Natural killer cell (primary cell): ENCODE measurements at places on chromosomes 6 and 20.

- no peak for DNase-seq
These were observed 5.7 kb upstream of the FGD2 start for GRCh38 chr6:36999751-37000125.

DNA sequence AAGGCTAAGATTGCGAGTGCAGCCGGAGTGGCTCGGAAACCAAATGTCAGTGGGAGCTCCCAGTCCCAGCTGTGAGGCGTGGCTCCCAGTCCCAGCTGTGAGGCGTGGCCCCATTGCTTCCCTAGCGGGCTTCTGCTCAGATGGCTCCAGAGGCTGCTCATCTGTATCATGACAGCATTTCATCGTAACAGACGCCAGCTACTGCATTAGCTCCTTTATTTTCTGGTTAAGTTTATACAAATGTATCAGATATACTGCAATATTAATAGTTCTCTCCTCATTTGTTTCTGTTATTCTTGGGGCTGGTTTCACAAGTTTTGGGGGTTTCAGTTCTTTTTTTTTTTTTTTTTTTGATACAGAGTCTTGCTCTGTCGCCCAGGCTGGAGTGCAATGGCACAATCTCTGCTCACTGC is 34.7 kb upstream of the TBXT start:
- no peak for DNase-seq

GRCh38 chr6:25829375-25829774 is 2.5 kb downstream of the SLC17A1 start:
- DNase-seq = no peak

GRCh38 chr6:81789291-81789690 is 36.8 kb upstream of the TENT5A start:
- no peak for DNase-seq

- no peak for DNase-seq
These were observed 8.4 kb downstream of the BTBD9 start for GRCh38 chr6:38631186-38631783.

- no peak for DNase-seq
These were observed 458.6 kb downstream of the TENT5A start for GRCh38 chr6:81293896-81294295.

DNA sequence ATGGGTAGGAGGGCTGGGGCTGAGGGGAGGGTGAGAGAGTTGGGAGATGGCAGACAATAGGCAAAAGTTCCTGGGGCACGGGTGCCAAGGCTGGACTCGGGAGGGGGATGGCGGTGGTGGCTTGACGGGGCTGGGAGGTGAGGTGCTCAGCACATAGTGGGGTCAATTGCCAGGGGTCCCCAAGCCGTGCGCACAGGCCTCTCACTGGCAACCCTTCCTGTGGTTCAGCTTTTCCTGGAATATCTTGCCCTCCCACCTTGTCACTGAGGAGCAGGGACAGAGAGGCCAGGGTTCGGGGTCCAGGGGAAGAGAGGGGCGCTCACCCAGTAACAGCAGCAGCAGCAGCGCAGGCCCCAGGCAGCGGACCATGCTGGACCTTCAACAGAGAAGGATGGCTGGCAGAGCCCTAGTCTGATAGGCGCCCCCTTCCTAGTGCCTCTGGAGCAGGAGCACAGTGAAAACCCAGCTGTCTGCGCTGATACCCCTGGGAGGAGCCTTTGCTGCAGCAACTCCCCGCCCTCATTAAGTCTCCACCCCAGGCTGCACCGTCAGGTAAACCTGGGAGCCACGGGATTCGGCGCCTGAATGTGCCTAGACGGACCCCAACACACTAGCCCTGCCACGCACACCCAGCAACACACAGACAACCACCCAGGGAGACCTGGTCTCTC is at the start of gene GFRA4:
GFRA4 (minus strand) TSS at position 369 of the 671 bp plus-strand sequence; CDS start at position 369, 0 bp downstream.
- DNase-seq = no peak

DNA sequence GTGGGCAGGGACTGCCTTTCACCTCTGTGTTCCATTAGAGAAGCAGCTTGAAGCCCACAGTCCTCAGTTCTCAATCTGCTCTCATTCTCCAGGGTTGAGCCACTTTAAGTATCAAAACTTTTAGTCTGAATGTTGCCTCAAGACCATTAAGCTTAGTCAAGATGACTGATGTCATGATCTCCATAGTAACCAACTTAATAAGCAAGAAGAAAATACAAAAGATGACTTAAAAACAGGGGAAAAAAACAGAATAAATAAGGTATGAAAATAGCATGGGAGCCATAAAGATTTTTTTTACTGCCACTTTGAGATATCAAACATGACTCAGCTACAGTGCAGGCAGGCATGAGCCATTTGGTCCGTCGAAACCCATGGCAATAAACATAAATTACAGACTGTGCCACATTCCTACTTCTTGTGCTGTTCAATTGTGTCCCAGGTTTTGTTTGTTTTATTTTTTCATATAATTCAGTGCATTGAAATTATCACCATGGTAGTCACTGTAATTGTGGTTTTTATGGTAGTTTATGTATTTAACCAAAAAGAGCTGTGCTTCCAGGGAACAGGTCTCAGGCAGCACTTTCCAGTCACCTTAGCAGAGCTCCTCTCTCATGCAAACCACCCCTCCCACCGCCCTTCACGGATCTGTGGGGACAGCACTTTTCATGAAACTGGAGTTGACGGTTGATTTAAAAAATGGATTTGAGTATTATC is 156.5 kb upstream of the INSM1 start:
- no peak for DNase-seq

DNA sequence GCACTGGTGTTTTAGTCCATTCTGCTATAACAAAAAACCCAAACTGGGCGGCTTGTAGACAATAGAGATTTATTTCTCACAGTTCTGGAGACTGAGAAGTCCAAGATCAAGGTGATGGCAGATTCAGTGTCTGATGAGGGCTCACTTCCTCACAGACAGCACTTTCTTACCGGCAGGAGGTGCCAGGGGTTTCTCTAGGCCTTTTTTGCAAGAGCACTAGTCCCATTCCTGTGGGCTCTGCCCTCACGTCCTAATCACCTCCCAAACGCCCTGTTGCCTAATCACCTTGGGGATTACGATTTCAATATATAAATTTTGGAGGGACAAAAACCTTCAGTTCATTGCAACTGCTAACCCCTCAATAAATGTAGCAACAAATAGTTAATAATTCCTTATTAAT is 140.0 kb upstream of the SGK1 start:
- no peak for DNase-seq

DNA sequence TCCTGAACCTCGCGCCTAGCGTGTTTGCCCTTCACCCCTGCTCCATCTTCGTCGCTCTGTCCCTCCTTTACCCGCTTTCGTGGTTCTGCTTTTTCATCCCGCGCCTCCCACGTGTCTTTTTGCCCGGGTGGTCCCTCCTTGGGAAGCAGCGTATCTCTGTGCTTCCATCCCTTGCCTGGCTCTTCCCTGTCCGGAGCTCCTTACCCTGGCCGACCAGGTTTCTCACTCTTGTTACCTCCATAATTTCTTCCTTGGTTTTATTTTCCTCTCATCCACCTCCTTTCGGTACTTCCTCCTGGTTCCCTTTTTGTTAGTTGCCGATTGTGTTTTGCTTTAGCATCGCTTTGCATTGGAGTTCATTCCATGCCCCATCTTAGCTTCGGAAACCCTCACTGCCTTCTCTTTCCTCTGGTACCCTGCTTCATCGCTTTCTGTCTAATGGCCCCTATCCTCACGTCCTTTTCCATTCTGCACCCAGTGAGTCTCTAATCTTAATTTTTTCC is 735 bp downstream of the FAM135A start:
- DNase-seq = peak; percentile 40

- DNase-seq = peak; percentile 89
These were observed 23.2 kb downstream of the ZNF311 start for GRCh38 chr6:28981833-28982475.

- DNase-seq = no peak
These were observed 4.9 kb upstream of the TOX2 start for GRCh38 chr20:43909720-43910119.

DNA sequence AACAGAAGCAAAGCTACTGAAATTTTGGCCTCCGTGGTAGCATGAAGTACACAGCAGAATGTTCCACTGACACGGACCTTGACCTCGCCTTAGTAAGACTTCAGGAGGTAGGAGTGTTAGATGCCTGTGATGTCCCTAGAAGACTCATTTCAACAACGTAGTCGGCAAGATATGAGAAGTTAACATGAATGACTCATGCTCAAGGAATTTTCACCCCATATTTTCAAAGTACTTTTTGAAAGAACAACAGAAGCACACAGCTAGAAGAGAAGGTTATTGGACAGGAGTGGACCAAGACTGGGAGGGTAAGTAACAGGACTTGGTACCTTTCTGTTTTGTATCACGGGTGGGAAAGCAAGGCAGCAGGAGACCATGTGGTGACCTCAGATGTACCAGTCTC is 78.0 kb downstream of the DZANK1 start:
- DNase-seq = no peak

DNA sequence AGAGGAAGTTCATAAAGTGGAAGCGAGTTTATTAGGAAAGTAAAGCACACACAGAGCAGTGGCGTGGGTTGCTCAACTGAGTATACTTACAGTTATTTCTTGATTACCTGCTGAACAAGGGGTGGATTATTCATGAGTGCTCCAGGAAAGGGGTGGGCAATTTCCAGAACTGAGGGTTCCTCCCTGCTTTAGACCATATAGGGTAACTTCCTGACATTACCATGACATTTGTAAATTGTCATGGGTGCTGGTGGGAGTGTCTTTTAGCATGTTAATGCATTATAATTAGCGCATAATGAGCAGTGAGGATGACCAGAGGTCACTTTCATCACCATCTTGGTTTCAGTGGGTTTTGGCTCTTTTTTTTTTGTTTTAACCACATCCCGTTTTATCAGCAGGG is 29.8 kb downstream of the PDYN start:
- no peak for DNase-seq

DNA sequence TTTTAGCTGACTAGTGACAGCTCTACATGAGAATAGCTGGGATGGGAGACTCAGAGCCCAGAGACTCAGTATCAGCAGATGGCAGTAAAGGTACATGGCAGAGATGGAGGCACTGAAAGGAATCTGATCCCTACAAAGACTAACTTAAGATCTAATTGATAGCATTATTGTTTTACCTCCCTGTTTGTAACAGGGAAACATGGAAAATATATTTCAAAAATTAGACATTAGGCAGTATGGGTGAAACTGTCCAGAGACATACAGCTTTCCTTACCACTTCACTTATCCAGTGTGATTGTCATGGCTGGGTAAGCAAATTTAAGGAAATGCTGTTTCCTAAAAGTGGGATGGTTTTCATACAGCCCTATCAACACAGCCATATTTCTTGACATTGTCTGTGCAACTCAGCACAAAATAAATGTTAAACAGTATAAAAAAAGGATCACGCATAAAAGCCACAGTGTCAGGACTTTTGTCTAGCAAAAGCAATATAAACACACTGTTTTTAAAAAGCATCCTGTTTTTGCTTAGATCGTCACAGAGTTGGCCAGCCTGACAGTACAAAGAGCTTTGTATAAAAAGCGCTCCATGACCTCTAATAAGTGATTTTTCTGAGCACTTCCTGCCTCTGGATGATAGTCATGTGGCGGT is 376.9 kb downstream of the PHF3 start:
- no peak for DNase-seq

GRCh38 chr6:83047065-83047754 is 18.4 kb downstream of the UBE3D start:
- no peak for DNase-seq

- no peak for DNase-seq
These were observed 30.6 kb downstream of the MTHFD1L start for GRCh38 chr6:150895928-150896632.

DNA sequence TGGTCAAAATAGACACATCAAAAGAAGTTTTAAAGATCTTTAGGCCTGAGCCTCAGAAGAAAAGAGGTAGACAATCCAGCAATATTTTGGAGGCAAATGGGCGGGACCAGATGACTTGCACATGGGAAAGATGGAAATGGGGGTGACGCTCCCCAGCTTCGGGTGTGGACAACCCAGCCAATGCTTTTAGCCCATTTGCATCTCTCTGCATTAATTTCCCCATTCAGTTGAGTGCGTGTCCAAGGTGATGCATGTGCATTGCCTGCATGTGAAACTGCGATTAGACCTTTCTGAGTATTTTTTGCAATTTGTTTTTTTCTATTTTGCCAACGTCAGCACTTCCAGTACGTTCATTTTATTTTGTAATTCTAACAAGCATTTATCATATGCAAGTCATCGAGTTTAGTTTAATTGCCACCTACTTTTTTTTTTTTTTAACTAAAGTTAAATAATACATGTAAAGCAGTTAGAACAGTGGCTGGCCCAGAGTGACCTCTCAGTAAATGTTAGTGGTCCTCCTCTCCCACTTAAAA is 24.2 kb downstream of the PDRG1 start:
- DNase-seq = no peak

DNA sequence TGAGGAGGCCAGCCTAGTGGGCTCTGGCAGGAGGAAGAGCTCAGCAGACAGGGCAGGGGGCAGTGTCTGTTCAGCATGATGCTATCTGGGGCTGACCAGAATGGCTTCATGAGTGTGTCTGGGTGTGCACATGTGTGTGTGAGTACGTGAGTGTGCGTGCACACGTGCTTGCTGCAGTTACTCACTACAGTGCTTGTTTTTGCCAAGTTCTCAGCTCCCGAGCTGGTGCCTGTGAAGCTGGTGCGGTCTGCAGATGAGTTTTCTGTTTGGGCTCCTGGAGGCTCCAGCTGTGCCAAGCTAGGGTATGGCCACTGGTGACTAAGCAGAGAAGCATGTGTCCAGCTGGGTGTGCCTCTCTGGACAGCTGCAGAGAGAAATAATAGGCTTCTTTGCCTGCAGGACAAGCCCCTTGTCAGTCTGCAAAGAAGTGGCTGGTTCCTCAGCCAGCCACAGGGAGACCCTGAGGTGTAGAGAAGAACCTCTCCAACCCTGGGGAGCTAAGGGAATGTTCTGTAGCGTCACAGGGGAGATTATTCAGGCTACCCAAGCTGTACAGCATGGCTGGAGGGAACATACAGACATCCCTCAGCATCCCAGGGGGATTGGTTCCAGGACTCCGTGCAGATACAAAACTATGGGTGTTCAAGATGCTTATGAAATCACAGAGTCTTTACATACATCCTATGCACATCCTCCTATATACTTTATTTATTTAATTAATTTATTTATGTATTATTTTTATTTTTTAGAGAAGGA is 40.2 kb upstream of the FAM50B start:
- DNase-seq = no peak
